ENCODE measurements at places on chromosomes 1 and 21. TPM values are rescaled to one million over a fixed set of nuclear protein-coding genes. Genes with fewer than 3 reads are reported as not detected.

GRCh38 chr1:32234792-32235191 is 12.2 kb upstream of the FAM167B start:
- no peak for DNase-seq

Gene AJAP1
- not detected for total RNA-seq

DNA sequence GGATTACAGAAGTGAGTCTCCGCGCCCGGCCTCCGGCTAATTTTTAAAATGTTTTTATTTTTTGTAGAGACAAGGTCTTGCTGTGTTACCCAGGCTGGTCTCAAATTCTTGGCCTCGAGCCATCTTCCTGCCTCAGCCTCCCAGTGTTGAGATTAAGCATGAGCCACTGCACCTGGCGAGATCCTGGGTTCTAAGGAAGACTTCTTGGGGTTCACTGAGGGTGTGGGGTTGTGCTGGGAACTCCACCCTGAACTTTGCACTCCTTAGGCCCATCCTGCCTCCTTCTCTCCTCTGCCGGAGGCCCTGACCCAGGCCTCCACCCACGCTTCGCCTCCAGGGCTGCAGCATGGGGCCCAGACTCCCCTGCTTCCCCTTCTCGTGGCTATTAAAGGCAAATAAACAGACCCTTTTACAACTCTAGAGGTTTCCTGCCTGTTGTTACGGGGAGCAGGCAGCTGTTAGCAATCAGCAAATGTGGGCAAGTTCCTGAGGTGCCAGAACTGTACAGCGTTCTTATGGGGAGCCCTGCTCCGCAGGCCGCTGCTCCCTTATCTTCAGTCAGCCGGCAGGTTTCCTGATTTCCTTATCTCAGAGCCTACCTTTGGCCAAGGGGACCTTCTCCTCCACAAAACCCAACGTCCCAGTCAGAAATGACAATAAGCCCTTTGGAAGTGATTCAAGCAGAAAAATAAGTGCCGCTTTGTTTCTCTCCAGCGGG is 41.0 kb upstream of the LIN9 start:
- peak; percentile 45 for DNase-seq

DNA sequence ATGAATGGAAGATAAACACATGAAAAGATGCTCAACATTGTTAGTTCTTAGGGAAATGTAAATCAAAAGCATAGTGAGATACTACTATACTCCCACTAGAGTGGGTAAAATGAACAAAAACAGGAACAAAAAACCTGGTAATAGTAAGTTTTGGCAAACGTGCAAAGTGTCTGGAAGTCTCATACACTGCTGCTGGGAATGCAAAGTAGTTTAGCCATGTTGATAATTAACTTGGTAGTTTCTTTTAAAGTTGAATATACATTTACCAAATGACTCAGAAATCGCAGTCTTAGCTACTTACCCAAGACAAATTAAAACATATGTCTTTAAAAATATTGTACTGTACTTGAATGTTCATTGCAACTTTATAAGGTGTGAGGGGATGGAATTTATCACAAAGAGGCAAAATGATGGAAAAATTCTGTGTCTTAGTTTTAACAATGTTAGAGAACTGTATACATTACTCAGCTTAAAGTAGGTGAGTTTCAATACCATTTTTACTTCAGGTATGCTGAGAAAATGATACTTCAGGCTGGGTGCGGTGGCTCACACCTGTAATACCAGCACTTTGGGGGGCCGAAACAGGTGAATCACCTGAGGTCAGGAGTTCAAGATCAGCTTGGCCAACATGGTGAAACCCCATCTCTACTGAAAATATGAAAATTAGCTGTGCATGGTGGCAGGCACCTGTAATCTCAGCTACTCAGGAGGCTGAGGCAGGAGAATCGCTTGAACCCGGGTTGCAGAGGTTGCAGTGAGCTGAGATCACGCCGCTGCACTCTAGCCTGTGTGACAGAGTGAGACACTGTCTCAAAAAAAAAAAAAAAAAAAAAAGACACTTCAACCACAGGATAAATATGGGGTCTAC is 102.3 kb downstream of the PDE4B start:
- DNase-seq: no peak

GRCh38 chr1:223208164-223209076 is 65.4 kb upstream of the TLR5 start:
- no peak for DNase-seq

Gene OR14I1
- total RNA-seq: not detected

DNA sequence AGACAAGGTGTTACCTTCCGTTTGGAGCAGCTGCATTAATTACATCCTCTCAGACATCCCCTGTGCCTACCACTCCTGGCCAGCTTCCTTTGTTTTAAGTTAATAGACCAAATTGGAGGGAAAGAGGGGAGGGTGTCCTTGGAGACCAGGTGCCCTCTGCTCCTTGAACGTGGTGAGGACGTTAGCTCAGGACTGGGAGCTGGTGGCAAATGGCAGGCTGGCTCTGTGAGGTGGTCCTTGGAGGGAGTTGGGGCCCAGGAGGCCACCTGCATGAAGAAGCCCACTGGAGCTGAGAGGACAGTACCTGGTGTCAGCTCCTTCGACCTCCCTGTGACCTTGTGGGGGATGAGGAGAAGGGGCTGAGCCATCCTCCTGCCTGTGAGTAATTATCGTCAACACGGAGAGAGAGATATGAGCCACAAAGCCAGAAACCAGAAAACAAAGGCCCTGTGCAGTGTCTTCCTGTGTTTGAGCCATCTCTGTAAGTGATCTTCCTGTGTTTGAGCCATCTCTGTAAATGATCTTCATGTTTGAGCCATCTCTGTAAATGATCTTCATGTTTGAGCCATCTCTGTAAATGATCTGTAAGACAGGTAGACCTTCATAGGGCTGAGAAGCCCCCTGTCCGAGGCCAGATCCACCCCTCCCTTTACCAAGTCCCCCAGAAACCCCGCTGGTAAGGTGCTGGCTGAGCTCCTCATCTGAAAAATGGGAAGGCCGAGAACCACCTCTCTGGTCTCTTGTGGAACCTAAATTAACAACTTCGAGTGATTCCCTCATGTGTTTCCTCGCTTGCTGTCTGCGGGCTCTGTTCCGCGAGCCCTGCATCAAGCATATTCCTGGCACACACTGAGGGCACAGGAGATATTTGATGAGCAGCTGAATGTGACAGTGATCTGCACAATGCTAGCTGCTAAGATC is 126.0 kb downstream of the CAMTA1 start:
- DNase-seq: no peak

- no peak for DNase-seq
These were observed 80.2 kb downstream of the VPS13D start for GRCh38 chr1:12309783-12310742.

Gene KLHDC9
- 2.2 TPM for total RNA-seq

DNA sequence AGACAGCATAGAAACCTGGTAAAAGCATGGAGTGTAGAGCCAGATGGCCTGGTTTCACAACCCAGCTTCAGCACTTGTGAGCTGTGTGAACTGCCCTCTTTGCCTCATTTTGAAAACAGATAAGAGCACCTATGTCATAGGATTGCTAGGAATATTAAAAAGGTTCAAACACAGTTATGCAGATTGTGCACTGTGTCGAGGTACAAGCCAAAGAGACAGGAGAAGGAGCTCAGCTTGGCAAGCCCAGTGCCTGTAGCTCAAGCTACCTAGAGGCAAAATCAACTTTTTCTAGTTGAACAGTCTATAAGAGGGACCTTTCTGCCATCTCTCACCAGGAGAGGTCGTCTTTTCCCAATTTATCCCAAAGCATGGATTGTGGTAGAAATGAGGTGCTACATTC is 5.0 kb downstream of the CHODL start:
- no peak for DNase-seq

GRCh38 chr1:1315435-1315954 is 7.1 kb downstream of the PUSL1 start:
- no peak for DNase-seq

DNA sequence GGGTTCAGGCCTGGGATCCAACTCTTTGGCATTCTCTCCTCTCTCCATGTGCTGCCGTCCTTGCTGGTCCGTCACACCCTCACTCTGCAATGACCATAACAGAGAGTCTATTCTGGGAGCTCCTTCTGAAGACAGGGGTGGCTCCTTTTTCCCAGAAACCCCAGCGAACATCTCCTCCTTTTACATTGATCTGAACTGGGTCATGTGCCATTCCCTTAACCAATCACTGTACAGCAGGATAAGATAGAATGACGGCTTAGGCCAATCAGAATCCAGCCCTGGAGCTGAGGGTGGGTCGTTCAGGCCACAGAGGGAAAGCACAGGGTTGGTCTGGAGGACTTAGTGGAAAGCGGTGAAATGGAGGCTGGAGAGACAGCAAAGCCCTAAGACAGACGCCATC is 740.1 kb downstream of the MATN1 start:
- DNase-seq: no peak

All from Caco-2 (cell line).